Activated CD4-positive, alpha-beta T cell treated with anti-CD3 and anti-CD28 coated beads, Interleukin-2, amount 50 U/mL, for 1 hour (primary cell): ENCODE measurements at places on chromosomes 7 and 10.

- no peak for DNase-seq
These were observed 45.0 kb downstream of the ARMH3 start for GRCh38 chr10:102010961-102011360.

DNA sequence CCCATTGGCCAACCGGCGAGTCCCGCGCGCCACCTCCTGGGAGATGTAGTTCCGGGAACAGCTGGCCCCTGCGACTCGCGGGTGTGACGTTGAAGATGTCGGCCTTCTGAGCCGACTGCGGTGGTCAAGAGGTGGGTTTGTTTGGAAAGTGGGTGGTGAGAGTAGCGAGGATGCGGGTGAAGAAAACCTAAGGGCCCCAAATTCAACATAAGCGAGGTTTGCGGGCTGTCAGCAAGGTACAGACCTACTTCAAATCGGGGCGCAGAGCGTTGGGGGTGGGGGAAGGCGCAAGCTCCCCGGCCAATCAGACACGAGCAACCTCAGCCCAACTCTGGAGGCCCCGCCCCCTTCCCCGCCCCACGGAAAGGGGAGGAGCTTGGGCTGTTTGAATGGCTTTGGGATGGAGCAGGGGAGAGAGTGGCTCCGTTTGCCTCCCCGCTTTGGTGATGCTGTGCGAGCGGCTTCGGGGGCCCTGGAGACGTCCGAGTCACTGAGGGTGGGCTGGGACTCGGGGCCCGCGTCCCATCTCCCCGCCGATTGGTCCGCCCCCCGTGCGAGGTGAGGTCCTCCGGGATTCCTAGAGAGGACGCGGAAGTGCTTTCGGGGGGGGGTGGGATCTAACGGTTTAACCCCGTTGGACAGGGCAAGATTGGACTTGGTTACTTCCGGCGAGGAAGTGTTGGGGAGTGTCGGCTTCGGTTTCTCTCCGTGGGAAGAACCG is at the start of gene ZKSCAN5:
ZKSCAN5 (plus strand) TSS at position 60 of the 721 bp plus-strand sequence. CDS start 1,383 bp downstream, outside the sequence.
- peak; percentile 97 for DNase-seq

- peak; percentile 39 for DNase-seq
These were observed 609 bp downstream of the DOCK4 start for GRCh38 chr7:112205343-112206237.

- no peak for DNase-seq
These were observed 165.4 kb downstream of the GLI3 start for GRCh38 chr7:42071372-42072261.

DNA sequence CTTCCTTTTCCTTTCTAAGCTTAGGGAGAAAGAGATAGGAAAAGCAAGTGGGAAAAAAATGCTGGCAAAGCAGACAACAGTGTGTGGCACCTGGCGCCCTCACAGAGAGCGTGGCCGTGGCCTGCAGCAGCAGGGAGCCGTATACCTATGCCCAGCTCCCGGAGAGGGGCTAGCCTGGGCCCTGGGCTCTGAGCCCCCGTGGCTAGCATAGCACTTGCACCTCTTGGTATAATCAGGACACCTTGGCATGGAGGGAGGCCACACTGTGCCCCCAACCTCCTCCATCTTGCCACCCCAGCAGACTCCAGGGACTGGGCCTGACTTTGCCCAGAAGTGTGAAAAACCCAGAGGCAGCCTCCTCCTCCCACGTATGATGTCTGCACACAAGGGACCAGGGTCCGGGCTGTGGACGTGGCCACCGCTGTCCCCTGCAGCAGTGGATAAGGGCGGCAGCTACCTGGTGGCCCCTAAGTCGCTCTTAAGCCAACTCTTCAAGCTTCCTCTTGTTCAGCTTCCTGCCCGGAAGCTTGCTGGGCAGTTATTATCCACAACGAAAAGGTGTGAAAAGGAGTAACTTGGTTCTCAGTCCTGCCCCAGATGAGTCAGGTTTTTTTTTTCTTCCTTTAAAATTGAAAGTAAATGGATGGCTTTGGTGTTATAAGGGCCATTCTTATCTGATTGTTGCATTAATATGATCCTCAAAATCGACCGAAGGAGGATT is 249.1 kb upstream of the PITRM1 start:
- DNase-seq: no peak
